ENCODE measurements at places on chromosomes 13 and 19.

DNA sequence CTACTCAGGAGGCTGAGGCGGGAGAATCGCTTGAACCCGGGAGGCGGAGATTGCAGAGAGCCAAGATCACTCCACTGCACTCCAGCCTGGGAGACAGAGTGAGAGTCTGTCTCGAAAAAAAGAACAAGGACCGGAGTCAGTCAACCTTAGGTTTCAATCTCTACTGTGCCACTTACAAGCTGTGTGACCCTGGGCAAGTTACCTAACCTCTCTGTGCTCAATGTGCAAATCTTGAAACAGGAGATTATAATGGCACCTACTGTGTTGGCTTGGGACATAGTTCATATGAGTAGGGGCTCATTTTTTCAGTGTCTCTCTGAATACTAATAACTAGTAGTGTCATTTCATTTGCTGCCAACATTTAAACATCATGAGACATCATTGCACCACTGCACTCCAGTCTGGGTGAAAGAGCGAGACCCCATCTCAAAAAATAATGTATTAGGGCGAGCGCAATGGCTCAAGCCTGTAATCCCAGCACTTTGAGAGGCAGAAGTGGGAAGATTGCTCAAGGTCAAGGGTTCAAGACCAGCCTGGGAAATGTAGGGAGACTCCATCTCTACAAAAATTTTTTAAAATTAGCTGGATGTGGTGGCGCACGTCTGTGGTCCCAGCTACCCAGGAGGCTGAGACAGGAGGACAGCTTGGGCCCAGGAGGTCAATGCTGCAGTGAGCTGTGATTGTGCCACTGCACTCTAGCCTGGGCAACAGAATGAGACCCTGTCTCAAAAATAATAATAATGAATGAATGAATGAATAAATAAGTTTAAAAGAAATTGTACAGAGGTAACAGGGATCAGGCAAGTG lies 5.5 kb downstream of the C3 start:
- DNase-seq: no peak

DNA sequence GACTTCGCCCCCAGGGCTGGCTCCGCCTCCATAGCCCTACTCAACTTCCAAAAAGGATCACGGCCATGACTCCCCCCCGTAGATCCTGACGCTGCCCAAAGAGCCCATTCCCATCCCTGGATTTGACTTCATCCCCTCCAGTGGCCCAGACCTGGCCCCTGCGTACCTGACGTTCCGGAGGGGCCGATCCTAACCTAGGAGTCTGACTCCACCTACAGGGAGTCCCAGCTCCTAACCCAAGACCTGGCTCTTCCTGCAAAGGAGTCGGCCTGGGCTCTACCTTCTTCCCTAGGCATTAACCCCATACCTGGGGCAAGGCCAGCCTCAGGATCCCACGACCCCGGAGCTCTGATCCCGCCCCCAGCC lies 10.8 kb downstream of the STAP2 start:
- DNase-seq: no peak

- no peak for DNase-seq
Observed at GRCh38 chr13:69180034-69180433, 927.6 kb upstream of the ATXN8OS start.

- DNase-seq: no peak
Observed at GRCh38 chr13:23722726-23723453, 152.7 kb downstream of the TNFRSF19 start.

- no peak for DNase-seq
Observed at GRCh38 chr13:28606466-28606865, 52.5 kb upstream of the POMP start.

DNA sequence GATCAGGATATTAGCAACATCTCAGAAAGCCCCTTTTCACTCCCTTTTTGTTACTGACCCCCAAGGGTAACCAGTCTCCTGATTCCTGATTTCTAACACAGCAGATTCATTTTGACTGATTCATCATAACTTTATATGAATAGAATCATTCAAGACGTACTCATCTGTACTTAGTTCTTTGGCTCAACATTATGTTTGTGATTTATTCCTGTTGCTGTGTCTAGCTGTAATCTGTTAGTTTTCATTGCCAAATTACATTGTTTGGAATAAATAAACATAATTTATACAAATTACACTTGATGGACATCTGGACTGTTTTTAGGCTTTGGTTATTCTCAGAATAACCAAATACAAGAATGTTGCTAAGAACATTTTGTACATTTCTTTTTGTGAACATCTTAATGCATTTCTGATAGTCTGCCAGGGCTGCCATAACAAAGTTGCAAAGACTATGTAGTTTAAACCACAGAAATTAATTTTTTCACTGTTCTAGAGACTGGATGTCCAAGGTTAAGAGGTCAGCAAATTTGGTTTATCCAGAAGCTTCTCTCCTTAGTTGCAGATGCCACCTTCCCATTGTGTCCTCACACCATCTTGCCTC lies 62.8 kb upstream of the EDNRB start:
- DNase-seq: no peak

DNA sequence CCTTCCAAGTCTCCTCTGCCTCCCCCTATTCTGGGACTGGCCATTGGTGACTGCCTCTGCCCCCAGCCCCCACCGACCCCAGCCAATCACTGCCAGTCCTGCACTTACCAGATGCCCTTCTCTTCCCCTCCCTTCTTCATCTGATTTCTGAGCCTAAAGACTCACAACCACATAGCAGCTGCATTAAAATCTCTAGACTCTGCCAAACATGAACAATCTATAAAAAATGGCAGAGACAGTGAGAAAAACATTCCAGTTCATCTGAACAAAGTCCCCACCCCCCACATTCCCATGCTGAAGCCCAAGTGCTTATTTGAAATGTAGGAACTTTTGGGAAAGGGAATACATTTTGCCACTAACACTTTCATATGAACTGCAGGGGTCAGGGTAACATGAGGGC lies 60.8 kb downstream of the KCTD12 start:
- DNase-seq: no peak

DNA sequence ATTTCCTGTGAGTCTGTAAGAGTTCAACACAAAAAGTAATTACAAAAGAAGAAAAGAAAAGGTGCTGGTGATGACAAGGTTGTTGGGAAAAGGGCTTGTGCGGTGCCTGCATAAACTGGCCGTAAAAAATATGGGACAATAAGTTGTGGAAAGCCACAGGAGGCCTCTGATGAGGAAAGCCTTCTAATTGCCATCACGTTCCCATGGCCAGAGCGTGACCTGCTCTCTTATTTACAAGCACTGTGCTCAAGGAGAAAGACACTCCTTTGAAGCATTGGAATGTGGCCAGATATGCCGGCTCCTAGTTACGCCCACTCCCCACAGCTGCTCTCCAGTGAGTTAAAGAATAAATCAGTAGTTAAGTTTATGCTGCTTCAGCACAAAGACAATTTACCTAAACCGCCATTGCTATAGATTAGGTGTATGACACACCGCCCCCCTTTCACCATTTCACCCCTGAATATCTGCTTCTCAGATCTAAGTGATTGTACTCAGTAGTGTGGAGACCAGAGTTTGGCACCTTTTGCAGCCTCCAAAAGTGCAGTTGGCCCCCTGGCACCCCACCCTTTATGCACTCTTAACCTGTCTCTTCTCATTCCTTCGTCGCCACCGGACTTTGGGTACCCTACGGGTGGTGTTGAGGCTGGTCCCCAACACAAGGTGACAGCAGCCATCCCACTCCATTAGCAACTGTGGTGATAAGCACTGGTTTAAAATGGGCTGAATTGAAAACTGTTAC lies 8.1 kb upstream of the PGLYRP1 start:
- no peak for DNase-seq

GRCh38 chr19:38543807-38544568 lies 73.8 kb downstream of the MAP4K1 start:
- DNase-seq: peak; percentile 41

GRCh38 chr13:101661839-101662238 lies 209.4 kb downstream of the ITGBL1 start:
- no peak for DNase-seq

- peak; percentile 85 for DNase-seq
Observed at GRCh38 chr19:13093407-13094105, 9.1 kb downstream of the LYL1 start.

DNA sequence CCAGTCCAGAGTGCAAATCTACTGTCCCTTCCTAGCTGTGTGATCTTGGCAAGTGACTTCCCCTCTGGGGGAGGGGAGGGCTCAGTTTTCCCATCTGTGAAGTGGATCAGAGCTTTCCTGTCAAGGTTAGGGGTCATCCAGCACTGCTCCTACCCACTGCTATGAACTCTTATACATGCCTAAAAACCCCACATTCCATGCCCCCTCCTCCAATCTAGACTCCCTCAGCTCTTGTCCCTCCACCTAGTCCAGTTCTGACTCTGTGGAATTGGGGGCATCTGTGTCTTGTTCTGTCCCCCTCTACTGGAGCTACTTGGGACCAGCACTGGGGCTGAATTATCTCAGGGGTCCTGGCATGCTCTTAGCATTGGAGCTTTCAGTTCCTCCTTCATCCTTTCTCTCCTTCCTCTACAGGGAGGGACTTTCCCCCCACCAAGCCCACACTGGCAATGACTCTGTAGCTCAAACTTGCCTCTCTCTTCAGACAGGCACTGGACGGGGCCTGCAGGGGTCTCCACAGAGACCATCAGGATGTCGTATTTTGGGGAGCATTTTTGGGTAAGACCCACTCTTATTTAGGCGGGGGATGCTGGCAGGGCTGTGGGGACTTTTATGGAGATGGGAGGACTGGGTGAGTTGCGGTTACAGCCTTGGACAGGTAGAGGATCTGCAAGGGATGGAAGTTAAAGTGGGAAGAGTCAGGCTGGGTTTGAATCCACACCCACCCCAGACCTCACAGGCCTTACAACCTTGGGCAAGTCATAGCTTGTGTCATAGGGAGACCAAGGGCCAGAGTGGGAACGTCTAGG lies 3.6 kb downstream of the FCHO1 start:
- no peak for DNase-seq

DNA sequence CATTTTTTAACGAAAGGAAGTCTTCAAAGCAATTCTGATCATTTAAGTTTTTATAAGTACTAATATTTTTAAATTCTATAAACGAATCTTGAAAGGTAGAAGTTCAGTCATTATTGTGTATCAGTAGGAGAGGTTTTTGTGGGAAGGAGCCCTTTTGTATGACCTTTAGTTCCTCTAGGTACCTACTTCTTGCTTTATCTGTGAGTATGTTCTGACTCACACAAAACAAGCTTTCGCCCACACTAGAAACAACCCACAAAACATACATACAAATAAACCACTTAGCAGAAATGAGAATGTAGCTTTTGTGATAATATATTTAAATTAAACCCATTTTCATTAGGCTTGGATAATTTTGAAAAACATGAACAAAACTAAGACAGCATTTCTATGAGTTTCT lies 27.8 kb downstream of the ERCC5 start:
- DNase-seq: no peak

DNA sequence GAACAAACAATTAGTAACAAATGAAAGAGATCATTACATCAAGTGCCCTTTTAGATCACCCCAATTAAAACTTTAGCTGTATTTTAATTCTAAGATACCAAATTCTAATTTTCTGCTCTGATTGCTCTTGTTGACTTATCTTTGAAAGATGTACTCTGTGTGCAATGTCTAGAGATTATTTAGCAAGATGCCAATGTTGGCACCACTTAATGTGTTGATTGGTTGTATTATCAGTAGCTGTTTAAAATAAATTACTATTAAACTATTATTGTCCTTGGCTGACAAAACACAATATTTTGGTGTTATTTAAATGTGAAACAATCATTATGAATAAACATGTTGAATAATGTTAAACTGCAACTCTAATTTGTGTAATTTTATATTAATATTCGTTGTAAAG lies 386.0 kb downstream of the DACH1 start:
- DNase-seq: no peak

DNA sequence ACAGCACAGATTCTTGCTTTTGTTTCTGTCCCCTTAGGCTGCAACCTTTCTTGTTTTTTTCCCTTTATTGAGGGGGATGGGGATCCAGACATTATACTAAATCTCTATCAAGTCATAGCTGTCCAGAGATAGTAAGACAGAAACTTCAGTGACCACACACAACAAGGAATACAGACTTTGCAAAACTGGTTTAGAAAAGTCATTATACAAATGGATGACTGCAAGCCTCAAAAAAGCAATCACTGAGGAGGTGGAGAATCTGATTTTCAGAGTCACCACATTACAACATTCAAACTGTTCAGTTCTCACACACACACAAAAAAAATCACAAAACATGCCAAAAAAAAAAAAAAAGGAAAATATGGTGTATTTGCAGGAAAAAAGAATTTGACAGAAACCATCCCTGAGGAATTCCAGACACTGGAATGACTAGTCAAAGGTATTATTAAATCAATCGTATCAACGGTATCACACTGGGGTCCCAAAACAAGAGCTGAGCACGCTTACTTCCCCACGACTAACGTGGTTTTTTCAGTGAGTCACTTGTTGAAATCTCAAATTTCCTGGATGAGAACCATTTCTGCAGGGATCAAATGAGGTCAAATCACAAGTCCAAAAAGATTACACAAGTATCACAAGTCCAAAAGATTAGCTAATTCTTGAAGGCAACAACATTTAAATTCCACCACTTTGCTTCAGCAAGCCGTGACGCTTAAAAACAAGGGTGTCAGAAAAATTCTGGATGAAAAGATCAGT lies 41.2 kb downstream of the USP12 start:
- DNase-seq: no peak

GRCh38 chr13:112616586-112617362 lies 28.8 kb upstream of the TUBGCP3 start:
- no peak for DNase-seq

DNA sequence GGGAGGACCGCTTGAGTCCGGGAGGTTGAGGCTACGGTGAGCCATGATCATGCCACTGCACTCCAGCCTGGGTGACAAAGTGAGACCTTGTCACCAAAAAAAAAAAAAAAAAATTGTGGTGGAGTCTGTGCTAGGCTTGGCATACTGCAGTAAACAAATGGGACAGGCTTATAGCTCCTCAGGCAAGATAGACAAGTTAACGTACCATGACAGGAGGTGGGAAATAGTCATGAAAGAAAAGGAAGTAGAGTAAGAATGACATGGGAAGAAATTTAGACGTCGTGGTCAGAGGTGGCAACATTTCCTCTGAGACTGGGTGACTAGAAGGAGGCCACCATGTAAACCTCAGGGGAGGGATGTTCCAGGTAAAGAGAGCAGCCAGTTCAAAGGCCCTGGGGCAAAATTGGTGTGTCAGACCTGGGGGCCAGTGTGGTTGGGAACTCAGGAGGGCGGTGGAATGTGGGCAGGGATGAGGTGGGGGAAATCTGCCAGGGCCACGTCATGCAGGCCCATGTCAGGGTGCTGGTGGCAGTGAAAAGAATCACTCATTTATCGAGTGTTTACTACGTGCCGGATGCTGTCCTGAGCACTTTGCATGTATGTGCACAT lies 5.6 kb downstream of the SNRPA start:
- no peak for DNase-seq

Data from uterus (tissue), 4 donors.